ENCODE measurements at places on chromosomes 11 and 22. TPM values are rescaled to one million over a fixed set of nuclear protein-coding genes. Genes with fewer than 3 reads are reported as not detected.

DNA sequence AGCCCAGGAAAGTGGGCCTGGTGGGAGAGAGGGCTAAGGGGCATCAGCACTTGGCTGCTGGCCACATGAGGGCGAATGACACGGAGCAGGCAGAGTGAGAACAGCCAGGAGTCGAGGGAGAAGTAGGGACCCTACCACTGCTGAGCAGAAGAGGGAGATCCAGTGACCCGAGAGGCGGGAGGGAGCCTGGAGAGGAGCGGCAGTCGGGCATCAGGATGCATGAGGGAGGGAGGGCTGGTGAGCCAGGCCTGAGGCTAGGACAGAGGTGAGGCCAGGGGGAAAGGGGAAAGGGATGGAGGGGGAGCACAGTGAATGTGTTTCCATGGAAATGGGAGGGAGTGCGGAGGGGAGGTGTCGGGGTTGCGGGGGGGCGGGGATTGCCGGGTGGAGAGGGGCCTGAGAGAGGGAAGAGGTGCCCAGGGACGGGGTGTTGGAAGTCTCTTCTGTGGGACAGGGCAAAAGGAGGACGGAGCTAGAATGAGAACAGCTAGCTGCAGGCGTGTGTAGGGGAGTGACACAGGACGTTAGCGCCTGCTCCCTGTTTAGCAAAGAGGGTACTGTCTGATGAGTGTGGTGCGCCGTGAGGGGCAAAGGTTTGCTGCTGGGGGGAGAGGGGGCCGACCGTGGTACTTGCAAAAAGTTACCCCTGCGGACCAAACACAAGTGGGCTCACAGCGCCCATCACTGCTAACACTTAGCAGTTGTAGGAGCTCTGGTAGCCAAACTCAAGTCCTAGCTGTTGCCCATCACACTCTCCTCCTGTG, 37.1 kb upstream of the WNT11 start:
- no peak for DNase-seq

DNA sequence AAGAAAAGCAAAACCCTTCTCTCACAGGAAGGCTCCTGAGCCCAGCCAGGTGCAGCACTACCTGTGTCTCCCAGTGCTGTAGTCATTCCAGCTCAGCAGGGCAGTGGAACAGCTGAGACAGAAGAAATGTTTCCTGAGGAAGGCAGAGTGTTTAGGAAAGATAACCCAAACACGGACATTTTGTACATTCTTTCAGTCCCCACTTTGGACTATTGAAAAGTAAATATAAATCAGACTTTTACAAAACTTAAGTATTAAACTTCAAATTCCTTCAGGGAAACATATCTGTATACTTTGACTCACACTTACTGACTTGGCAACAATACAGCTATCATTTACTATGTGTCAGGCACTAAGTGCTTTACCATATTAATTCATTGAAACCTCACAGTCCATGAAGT, 40.4 kb downstream of the RRAS2 start:
- DNase-seq, result no peak

DNA sequence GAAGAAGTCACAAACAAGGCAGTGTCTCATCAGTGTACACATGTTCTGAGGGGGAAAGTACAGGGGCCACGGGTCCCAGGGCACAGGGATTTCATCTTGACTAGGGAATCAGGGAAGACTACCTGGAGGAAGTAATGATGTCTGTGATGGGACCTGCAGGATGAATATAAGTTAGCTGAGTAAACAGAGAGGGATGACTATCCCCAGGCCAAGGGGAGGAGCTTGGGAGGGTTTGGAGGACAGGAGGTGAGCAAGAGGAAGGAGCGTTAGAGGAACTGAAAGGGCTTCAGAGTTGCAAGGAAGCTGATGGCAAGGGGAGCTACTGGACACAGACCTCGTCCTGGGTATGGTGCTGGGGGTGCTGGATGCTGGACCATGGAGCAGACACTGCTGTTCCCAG, 56.4 kb downstream of the TRAF6 start:
- DNase-seq, result no peak

GRCh38 chr11:60658409-60658808, 41.0 kb upstream of the MS4A8 start:
- DNase-seq, result no peak

DNA sequence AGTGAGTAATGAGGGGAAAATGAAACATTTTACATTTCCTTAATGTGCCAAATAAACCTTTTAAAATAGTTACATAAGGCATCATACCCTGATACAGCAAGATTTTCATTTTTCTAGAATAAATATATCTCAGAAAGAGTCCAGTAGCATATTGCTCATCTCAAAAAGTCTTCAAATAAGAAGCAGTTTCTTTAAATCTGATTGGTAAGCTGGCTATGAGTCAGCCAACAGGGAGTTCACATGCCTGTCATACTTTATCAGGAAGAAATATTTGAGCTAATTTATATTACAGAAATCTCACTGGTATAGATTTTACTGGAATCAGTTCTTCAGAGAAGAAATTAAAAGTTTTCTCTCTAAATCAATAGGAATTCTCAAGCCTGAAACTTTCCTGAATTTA, 258.1 kb downstream of the C11orf87 start:
- DNase-seq, result no peak

- DNase-seq, result peak; percentile 38
Observed at GRCh38 chr22:17205432-17205831, 13.8 kb downstream of the ADA2 start.

DNA sequence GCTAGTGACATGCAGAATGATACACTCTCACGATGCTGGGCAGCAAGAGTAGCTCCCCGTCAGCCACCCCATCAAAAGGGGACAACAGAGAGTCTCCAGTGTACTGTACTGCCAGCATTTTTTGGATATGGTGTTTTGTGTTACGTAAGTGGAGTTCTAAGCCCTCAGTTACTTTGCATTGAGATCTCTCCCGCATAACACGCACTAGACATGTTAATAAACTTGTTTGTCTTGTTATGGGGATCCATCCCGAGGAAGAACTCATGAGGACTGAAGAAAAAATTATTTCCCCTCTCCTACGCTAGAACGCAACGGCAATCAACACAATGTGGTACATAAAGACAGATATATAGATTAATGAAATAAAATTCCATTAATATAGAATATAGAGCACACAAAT, 24.2 kb downstream of the NCAPD3 start:
- DNase-seq, result no peak

DNA sequence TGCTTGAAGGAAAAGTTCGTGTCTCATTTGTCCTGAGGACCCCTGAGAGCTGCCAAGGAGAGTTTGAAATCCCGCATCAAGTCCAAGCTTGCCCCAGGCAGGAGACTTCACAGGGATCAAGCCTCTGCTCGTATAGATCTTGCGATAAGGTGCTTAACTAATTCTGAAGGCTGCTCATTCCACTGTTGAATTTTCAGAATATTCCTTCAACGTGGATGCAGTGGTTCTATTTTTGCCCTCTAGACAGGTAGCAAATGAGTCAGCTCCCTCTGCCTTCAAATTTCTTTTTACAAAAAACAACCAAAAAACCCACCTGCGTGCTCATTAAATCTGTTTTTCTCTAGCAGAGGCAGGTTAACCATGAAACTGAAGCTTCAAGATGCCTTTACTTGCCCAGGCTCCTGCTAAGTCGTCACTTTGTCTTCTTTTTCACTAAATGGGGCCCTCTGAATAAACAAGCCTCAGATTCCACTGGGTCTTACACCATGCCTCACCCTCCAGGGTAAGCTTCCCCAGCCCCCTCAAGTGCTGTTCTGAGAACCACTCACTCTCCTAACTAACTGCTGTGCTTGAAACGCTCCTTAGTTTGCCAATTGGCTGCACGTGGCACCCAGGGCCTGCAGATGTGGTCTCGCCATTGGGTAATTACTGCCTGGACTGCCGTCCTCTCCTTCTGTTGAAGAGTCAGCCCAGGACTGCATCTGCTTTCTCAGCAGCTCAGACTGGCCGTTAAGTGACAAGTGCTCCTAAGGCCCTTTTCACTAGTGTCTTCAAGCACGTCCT, 105.0 kb downstream of the TRPC6 start:
- DNase-seq, result no peak

DNA sequence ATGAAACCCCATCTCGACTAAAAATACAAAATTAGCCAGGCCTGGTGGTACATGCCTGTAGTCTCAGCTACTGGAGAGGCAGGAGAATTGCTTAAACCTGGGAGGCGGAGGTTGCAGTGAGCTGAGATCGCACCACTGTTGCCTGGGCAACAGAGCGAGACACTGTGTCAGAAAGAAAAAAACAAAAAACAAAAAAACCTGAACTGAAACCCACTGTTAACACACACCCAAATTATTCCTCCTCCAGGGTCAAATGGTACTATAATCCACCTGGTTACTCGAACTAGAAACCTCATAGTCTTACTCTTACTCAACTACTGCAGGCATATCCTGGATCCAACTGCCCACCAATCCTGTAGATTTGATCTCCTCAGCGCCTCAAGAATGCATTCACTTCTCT, 35.5 kb downstream of the USP28 start:
- DNase-seq, result no peak

- DNase-seq, result no peak
Observed at GRCh38 chr11:45651841-45652749, 13.3 kb downstream of the CHST1 start.

DNA sequence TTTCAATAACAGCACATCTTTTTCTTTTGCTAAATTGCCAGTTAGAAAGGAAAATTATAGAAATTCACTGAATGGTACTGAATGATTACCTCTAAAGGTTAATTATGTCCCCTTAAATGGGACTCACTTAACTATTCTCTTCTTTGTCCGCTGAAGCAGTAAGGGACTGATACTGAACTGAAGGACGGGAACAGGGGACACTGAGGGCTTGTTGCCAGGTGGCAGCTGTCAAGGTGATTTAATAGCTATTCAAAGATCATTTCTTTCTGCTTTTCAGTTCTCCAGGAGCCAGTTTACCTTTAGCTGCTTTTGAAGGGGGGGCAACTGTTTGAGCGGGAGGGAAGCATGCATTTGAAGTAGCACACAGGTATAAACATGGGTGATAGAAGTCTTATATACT, 325.4 kb upstream of the CCDC90B start:
- DNase-seq, result no peak

GRCh38 chr11:127340438-127340837, 339.9 kb upstream of the KIRREL3 start:
- no peak for DNase-seq

DNA sequence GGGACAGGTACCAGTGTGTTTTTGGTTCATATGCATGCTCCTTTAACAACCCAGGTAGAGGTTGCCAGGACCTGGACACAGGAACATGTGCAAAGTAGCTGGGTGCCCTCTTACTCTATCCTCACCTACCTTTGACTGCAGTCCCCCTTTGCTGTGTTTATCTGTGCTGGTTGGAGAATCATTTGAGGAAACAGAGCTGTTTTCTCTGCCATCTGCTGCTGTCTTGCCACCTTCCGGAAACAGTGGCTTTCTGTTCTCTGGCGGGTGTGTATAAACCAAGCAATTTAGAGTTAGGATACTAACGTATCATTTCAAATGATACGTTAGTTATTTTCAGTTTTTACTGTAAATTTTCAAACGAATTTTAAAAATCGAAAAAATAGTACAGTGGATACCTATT, 171.9 kb upstream of the TTC12 start:
- DNase-seq, result peak; percentile 59

DNA sequence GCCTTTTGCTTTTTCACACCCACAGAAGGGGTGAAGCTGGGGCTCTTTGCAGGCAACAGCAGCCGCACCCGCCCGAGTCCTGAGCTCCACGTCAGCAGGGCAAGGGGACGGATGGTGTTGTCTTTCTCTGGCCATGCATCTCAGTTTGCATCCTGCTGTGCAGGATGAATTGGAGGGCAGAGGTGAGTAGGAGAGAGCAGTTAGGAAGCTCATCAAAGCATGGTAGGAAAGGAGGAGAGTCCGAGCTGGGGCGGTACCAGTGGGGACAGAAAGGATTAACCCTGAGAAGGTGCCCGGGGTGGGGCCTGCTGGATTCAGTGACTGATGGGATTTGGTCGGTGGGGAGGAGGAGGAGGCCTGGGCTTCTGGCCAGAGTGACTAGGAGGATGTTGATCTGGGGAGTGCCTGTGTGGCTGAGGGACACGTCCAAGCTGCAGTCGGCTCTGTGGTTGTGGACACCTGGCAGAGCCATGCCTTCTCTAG, 14.6 kb downstream of the FAM83F start:
- DNase-seq, result no peak

DNA sequence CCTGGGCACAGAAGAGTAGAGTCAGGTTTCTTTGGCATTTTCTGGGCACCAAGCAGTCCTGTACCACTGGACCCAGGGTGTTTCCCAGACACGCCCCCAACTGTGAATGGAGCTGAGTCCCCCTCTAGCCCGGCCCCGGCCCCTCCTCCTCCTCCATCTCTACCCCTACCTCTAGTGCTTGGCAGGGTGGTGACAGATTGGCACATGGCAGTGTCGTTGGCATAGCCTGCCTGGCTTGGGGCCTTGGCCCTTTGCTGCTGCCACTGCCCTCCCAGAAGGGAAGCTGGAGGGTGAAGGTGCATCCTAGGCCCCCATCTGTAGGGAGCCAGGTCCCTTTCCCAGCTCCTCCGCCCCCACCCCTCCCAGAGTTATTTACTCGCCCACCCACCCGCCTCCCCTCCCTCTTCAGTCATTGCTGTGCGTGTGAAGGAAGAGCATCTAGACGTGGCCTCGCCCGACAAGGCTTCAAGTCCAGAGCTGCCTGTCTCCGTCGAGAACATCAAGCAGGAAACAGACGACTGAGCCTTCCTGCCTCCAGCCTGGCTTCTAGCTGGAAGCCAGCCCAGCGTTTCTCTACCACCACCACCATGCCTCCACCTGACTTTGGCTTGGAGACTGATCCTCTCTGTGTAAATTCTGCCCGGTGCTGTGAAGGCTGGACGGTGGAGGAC, 10.9 kb downstream of the CHADL start:
- DNase-seq, result no peak

DNA sequence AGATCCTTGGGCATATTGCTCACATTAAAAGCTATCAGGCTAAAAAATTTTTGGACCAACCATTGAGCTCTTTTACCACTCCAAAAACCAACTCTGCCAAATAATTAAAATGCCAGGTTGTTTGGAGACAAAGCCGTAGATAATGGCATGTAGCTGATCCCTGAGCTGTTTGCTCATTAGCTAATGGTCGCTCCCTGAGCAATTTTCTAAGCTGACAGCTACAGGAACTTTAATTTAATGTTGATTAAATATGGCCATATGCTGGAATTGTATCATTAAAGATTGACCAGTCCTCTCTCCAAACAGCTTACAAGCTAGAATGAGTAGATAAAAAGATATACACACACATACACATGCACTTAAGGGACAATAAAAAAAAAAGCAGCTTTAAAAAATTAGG, 216.2 kb upstream of the ARHGAP20 start:
- no peak for DNase-seq

- peak; percentile 74 for DNase-seq
Observed at GRCh38 chr11:118610773-118611432, 3.5 kb downstream of the PHLDB1 start.

DNA sequence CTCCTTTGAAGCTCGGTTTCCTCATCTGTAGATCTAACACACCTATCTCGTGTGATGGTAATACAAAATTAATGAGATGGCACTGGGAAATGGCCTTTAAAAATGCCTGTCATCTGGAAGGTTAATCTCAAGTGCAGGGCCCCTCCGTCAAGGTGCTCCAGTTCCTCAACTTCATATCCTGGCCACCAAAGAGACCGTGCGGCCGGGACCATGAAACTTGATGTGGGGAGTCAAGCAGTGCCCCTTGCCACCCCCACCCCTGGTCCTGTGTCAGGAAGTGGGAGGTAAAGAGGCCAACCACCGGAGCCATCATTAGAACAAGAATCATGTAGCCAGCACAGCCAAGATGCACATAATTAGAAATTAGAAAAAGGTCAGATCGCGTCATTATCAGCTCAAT, 108.2 kb downstream of the FEZ1 start:
- DNase-seq, result no peak

Gene TRIM49D2
- not detected for total RNA-seq

Gene MS4A12
- total RNA-seq, result not detected

Gene PRODH
- total RNA-seq, result 12.3 TPM

Gene HIPK3
- total RNA-seq, result 114 TPM

Gene CPT1A
- total RNA-seq, result 10.2 TPM

Gene BEST1
- total RNA-seq, result 1.9 TPM

Gene NLRX1
- total RNA-seq, result 3.6 TPM
